HCT116 (cell line): ENCODE measurements at places on chromosomes 2 and 18. TPM values are rescaled to one million over a fixed set of nuclear protein-coding genes. Genes with fewer than 3 reads are reported as not detected.
A peak's percentile ranks its signal among the peaks of the same experiment; 100 is the strongest.

ANKRD36C gene
- 17.7 TPM for total RNA-seq

- H3K27me3 ChIP-seq = no peaks in the 10 kb centered on the region
- H3K36me3 ChIP-seq = no peaks in the 10 kb centered on the region
- no peak for DNase-seq
- no peak overlapping the region for H3K4me3 ChIP-seq
Observed at GRCh38 chr18:74261053-74261713, 30.6 kb downstream of the CYB5A start.

GRCh38 chr18:64210401-64210949 lies 61.6 kb upstream of the LINC00305 start:
- H3K4me3 ChIP-seq = no peak overlapping the region
- H3K4me1 ChIP-seq = no peaks in the 10 kb centered on the region
- H3K27me3 ChIP-seq = no peaks in the 10 kb centered on the region
- no peak overlapping the region for H3K27ac ChIP-seq
- H3K36me3 ChIP-seq = no peaks in the 10 kb centered on the region

AMER3 gene
- not detected for total RNA-seq

DNA sequence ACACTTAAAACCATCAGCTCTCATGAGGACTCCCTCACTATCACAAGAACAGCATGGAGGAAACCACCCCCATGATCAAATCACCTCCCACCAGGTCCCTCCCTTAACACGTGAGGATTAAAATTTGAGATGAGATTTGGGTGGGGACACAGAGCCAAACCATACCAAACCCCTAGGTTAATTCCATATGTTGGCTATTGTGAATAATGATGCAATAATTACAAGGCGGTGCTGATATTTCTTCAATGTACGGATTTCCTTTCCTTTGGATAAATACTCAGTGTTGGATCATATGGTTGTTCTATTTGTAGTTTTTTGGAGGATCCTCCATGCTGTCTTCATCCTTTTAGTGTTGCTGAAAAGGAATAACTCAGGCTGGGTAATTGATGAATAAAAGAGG lies 652.1 kb upstream of the PKDCC start:
- H3K4me1 ChIP-seq = no peaks in the 10 kb centered on the region
- H3K27ac ChIP-seq = no peak overlapping the region
- DNase-seq = no peak
- H3K4me3 ChIP-seq = no peak overlapping the region
- no peaks in the 10 kb centered on the region for H3K36me3 ChIP-seq
- H3K27me3 ChIP-seq = no peaks in the 10 kb centered on the region

OSBPL1A gene
- 18.9 TPM for total RNA-seq

DNA sequence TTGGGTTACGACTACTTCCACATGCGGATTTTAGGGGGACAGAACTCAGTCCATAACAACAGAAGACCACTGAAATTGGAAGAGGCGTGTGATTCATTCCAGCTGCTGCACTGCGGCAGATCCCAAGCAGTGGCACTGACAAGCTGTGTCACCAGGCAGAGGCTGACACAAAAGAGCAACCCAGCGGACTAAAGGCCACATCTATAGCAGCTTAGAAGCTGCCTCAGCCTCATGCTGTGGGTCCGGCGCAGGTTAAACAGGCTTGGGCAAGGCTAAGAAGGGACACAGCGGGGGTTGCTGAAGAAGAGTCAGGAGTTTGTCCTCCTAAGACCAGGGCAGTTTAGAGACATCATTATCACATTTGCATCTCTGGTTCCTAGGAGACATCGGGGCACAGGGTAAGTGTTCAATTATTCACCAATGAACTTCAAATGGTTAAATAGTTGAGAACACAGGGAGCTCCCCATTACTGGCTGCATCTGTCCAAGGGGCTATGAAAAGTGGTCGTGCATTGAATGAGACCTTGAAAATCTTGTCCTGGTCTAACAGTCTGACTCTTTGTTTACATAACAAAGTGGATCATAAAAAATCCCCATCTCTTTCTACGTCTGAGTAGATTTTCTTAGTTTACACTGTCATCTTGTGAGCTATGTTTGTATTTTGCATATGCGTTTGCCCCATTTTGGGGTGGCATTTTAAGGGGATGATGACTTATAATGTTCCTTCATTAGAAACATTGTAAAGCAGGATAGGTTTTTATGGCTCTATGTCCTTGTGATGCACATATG lies 162.3 kb upstream of the TRIB2 start:
- no peak overlapping the region for H3K27ac ChIP-seq
- H3K36me3 ChIP-seq = no peaks in the 10 kb centered on the region
- H3K4me3 ChIP-seq = no peak overlapping the region
- peaks cover 4% of the 10 kb centered on the region; the same call in 1 of the 2 replicates for H3K4me1 ChIP-seq

DNA sequence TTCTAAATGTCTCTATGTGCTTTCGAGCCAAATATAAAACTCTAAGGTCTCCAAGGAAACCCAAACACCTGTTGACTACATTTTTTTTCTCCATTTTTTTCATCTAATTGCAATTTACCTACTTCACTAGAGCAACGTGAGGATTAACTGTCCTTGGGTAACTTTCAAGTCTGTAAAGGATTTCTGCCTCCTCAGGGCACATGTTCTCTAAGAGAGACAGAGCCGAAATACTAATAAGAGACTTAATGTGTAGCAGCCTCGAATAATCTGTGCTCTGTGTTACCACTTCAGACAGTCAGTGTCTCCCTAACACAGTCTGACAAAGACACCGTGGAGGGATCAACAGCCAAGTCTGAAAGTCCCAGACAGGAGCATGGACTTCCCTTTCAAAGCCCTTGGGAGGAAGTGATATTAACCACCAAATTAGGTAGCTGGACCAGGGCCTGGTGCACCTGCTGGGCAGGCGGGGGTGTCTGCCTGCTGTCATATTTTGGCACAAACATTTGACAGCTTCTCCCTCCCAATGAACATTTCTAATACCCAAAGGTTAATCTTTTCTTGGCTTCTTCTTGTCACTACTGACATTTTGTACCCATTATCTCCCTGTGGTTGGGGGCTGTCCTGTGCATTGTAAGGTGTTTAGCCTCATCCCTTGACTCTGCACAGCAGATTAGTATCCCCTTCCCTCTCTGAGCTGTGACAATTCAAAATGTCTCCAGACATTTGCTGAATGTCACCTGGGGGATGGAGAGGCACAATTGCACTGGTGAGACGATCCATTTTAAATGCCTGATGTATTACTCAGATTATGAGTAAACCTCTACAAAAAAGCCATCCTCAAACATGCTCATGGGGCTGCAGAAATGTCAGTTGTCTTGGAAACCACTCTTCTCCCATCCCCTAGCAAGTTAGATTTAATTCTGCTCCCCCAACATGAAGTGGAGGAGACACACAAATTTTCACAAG lies 45.7 kb upstream of the LYPD1 start:
- DNase-seq = no peak
- H3K4me1 ChIP-seq = no peaks in the 10 kb centered on the region
- H3K4me3 ChIP-seq = no peak overlapping the region
- H3K27ac ChIP-seq = no peak overlapping the region

DNA sequence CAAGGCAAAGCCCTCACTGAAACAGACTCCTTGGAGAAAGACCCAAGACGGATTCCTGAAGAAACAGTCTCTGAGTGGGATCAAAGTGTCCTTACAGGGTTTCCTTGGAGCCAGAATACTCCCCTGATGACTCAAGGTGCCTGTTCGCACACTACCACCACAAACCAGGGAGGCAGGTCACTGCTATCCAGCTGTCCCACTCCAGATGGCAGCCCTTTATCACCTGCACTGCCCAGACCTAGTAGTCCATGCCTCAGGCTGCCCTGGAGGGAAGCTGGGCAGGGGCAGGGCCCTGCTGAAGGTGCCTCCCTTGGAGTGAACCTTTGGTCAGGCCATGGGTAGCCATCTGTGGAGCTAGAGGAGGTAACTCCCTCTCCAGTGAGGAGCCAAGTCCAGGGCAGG lies 34.1 kb downstream of the TRABD2A start:
- no peaks in the 10 kb centered on the region for H3K27me3 ChIP-seq
- H3K4me1 ChIP-seq = no peaks in the 10 kb centered on the region

- H3K36me3 ChIP-seq = no peaks in the 10 kb centered on the region
- no peaks in the 10 kb centered on the region for H3K27me3 ChIP-seq
- no peaks in the 10 kb centered on the region for H3K4me1 ChIP-seq
- no peak overlapping the region for H3K27ac ChIP-seq
- no peak for DNase-seq
- H3K4me3 ChIP-seq = no peak overlapping the region
Observed at GRCh38 chr2:207087046-207087902, 78.5 kb downstream of the KLF7 start.

DNA sequence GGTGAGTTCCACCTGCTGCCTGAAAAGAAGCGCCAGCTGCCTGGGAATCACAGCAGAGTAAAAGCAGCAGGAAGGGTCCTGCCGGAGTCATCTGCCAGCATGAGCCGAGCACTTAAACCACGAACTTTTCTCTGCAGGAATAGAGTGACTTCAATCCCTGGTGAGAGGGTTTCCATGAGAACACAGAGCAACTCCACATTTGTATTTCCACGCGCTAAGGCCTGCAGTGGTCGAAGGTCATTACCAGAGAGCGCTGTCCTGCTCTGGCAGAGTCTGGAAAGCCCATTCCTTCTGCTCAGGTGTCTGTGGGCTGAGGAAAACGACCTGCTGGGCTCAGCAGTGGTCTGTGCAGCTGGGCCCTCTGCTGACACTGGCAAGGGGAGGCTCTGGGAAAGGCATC lies 6.7 kb downstream of the PASK start:
- no peaks in the 10 kb centered on the region for H3K4me1 ChIP-seq
- H3K27me3 ChIP-seq = no peaks in the 10 kb centered on the region
- no peak overlapping the region for H3K4me3 ChIP-seq
- peaks cover 4% of the 10 kb centered on the region for H3K36me3 ChIP-seq

GRCh38 chr2:205903549-205904129 lies 182.3 kb downstream of the INO80D start:
- no peaks in the 10 kb centered on the region for H3K27me3 ChIP-seq
- DNase-seq = peak; percentile 51
- H3K4me1 ChIP-seq = no peaks in the 10 kb centered on the region

- DNase-seq = no peak
- no peaks in the 10 kb centered on the region for H3K36me3 ChIP-seq
- H3K27me3 ChIP-seq = no peaks in the 10 kb centered on the region
- no peak overlapping the region for H3K27ac ChIP-seq
- H3K4me3 ChIP-seq = no peak overlapping the region
Observed at GRCh38 chr2:176147210-176147799, 4.0 kb upstream of the HOXD4 start.

DNA sequence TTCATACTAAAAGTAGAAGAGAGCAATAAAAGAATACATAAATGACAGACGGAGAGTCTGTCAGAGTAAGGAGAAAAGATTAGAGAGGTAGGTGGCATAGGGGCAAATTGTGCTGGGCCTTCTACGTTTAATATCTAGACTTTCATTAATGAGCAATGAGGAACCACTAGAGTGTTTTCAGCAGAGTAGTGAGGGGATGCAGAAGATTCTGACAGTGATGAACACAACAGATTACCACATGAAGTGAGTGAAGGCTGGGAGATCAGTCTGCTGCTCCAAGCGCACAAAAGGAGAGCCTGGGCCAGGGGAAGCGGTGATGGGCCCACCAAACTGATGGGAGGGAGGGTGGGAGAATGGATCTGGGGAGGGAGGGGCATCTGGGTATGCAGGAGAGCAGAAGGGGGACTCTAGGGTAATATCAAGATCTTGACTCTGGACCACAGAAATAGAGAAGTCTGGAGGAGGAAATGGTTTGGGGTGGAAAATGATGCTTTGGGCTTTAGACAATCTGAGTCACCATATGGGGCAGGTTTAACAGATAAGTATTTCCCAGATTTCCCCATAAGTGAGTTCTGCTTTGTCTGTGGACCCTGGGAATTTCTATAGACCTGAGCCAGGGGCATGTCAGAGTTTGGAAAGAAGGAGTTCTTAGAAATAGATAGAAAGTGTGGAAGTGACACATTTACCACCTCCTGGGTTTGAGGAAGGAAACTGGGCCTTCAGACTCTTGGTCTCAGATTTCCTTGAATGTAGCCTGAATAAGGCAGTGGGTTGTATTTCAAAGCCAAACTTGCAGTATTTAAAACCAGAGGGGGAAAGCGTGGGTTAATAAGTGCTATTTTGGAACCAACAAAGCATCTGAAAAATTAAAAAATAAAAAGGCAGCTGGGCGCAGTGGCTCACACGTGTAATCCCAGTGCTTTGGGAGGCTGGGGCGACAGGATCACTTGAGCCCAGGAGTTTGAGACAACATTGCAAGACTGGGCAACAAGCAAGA lies 15.0 kb upstream of the IL1A start:
- H3K27me3 ChIP-seq = no peaks in the 10 kb centered on the region
- no peaks in the 10 kb centered on the region for H3K36me3 ChIP-seq
- no peak for DNase-seq
- no peak overlapping the region for H3K27ac ChIP-seq
- no peak overlapping the region for H3K4me3 ChIP-seq

DNA sequence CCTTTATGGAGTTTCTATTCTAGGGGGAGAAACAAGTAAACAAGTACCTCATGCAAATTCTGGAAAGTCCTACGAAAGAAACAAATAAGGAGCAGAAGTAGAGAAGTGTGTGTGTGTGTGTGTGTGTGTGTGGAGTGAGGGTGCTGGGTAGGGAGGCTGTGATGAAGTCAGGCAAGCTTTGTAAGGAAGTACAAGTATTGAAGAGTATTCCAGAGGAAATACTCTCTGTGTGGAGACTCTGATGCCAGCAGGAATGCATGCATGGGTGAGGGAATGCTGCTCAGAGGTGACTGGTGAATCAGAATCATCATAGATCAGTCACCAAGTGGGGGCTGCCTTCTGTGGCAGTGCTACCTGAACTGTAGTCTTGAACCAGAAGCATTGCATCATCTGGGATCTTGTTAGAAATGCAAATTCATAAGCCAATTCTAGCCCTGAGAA lies 34.5 kb downstream of the SLC4A3 start:
- no peak overlapping the region; the same call in 1 of the 2 replicates for H3K27ac ChIP-seq
- H3K27me3 ChIP-seq = no peaks in the 10 kb centered on the region
- no peaks in the 10 kb centered on the region for H3K36me3 ChIP-seq
- no peaks in the 10 kb centered on the region for H3K4me1 ChIP-seq
- no peak overlapping the region for H3K4me3 ChIP-seq
- DNase-seq = no peak

AMMECR1L gene
- total RNA-seq = 19.1 TPM

DNA sequence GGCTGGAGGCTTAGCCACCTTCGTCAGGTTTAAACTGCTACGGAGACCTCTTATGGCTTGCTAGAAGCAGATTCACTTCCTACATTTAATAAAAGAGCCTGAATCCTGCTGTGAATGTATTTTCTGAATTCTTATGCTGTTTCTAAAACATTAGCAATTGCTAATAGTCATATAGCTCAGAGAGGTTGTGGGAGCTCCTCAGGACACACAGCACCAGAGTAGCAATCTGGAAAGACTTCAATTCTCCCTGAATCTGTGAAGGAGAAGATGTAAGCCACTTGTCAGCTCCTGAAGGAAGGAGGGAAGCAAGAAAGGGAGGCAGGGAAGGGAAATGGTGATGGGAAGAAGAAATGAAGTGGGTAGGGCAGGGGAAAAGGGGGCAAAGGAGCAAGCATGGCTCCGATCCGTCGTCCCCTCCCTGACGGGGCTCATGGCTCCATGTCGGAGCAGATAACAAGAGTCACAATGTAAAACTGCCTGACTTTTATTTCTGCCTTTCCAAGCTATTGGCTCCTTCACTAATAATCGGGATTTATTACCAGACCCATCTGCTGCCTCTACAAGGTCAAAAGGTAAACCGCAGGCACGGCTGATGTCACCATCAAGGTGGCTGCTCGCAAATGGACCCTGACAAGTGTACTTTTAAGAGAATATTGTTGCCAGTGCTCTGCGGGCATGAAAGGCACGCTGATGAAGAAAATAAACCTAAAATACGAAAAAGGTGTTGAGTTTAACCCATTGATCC lies 656.0 kb upstream of the SALL3 start:
- no peaks in the 10 kb centered on the region for H3K36me3 ChIP-seq
- H3K27me3 ChIP-seq = no peaks in the 10 kb centered on the region
- no peak for DNase-seq
- H3K4me1 ChIP-seq = no peaks in the 10 kb centered on the region

GRCh38 chr2:45545943-45546342 lies 65.1 kb downstream of the SRBD1 start:
- no peaks in the 10 kb centered on the region for H3K27me3 ChIP-seq
- H3K4me3 ChIP-seq = no peak overlapping the region
- peaks cover 4% of the 10 kb centered on the region; the same call in 1 of the 2 replicates for H3K36me3 ChIP-seq
- no peak overlapping the region for H3K27ac ChIP-seq
